ENCODE measurements at places on chromosomes 12 and 14. TPM values are rescaled to one million over a fixed set of nuclear protein-coding genes. Genes with fewer than 3 reads are reported as not detected.

The PLA2G1B gene
- 14.7 TPM for polyA plus RNA-seq

The FGD6 gene
- polyA plus RNA-seq = 10.4 TPM

The AQP2 gene
- 0.71 TPM for polyA plus RNA-seq

The DAD1 gene
- 441 TPM for polyA plus RNA-seq

The ARID4A gene
- 24.8 TPM for polyA plus RNA-seq

The AMN gene
- 247 TPM for polyA plus RNA-seq
